A172 (cell line): ENCODE measurements at places on chromosomes 4 and X.

DNA sequence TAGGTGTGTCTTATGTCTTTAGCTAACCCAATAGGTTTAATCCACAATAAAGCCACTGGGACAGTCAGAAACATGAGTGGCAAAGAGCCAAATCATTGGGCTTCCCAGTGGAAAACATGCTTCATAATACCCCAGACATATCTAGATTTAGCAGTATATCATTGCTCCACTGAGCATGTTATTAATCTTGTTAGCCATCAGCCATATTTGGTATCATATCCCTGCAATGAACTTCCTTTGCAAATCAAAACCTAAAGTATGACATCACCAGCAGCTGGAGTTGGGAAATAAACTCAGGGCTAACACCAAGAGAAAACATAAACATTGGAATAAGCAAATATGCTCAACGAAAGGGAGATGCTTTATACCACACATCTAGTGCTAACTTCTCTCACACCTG, 280.8 kb upstream of the NOCT start:
- DNase-seq = peak; percentile 4

- DNase-seq = no peak
These were observed 217.9 kb upstream of the MAB21L2 start for GRCh38 chr4:150363721-150364688.

DNA sequence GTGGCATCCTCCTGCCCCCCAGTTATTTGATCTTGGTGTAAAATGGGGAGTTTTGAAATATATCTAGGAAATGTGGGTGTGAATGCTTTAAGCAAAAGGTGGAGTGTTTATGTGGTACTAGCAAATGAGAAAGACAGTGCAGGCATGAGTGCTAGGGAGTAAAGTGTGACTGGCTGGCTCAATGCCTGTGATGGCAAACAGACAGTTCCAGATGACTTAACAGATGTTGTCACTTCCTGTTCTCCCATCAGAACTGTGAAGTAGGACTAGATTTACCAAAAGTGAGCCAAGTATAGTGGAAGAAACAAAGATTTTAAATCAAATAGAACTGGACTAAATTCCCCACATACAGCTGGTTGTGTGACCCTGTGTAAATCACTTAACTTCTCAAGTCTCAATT, 8.4 kb upstream of the AMOT start:
- no peak for DNase-seq

DNA sequence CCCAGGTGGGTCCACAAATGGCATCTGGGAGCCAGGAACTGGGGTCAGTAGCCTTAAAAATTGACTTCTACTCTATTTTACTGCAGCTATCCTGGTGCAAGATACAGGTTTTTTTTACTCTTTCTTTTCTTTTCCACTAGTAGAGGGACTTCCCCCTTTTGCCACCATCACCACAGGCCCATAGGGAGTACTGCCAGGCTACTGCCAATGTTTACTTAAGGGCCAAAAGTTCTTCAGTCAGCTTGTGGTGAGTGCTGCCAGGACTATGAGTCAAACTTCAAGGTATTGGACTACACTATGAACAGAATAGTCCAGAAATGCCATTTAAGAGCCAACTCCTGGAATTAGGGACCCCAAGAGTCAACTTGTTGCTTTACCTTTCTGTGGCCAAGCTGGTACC, 94.7 kb downstream of the EDA2R start:
- no peak for DNase-seq

- DNase-seq = no peak
These were observed 231.5 kb upstream of the FMR1 start for GRCh38 chrX:147680251-147680650.

GRCh38 chr4:61246034-61246433, 45.9 kb downstream of the ADGRL3 start:
- DNase-seq = no peak

DNA sequence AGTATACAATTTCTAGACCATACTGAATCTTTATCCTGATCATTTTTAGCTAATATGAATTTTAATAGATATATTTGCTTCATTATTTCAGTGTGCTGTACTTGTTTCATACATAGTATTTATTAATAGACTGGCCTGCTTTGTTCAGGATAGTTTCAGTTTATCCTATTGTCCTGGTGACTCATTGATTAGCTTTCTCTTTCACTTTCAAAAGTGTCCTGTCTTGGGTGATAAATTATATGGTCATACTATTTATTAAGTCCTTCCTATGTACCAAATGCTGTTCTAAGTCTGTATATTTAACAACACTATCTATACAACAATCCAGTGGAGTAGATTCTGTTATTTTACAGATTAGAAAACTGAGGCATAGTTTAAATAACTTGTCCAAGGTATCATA, 153.8 kb upstream of the RAPGEF2 start:
- DNase-seq = peak; percentile 34

DNA sequence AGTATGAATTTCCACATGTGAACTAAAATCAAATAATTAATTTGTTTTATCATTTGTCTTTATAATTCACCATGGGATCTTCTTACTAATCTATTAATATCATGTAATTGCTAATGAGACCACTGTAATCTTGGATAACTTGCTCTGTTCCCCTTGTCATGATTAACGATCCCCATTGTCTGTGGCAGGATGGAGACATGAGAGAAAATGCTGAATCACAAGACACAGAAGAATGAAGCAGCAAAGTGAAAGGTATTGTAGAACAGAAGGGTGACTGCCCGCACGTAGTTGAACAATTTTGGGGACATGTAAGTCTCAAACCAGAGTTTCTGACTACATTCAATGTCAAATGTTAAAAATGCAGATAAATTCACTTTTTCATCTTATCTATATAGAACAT, 135.2 kb downstream of the EPHA5 start:
- DNase-seq = no peak

GRCh38 chr4:99971453-99972111, 21.5 kb upstream of the H2AZ1 start:
- DNase-seq = no peak

- no peak for DNase-seq
These were observed 97.4 kb downstream of the SHOX start for GRCh38 chrX:727738-728621.

DNA sequence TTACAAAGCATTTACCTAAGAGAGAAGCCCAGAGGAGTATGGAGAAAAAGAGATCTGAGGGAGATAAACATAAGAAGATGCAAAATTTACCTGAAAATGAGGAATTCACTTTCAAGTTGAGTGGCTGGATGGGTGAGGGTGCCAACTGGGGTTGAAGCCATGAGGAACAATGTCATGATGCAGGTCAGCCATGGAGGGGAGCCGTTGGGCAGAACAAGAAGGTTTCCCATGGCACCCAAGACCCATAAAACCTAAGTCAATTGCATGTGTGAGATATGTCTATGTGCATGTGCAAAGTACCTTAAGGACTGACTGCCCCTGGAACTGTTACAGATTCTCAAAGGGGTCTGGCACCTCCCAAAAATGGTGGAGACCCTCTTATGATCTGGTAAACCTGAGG, 46.6 kb upstream of the PRRG1 start:
- DNase-seq = no peak

DNA sequence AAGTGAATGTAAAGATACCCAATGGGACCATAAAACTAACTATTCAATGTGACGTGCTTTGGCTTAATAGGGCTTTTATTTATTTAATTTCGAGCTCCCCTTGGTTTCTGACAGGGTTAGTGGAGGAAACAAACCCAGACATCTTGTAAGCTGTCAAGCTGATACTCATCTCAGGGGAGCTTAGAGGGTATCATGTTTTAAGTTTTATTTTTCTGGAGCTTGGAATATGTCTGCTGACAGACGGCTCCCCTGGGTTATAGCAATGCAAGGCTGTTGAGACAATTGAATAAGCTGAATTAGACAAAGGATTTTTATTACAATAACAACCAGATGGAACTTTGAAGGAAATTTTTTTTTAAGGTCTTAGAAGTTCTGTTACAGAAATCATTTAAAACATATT, 456.5 kb downstream of the IL1RAPL1 start:
- DNase-seq = no peak

DNA sequence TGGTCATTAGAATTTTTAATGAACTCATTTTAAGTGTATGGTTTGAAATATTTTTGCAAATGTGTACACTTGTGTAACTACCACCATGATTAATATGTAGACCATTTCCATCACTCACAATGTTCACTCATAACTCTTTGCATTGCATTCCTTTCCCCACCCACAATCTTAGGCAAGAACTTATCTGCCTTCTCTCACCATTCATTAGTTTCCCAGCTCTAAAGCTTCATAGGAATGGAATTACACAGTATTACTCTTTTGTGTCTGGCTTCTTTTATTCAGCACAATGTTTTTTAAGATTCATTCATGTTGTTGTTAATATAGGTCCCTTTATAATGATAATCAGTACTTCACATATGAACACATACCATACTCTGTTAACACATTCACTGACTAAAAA, 106.1 kb downstream of the ARAP2 start:
- DNase-seq = no peak

DNA sequence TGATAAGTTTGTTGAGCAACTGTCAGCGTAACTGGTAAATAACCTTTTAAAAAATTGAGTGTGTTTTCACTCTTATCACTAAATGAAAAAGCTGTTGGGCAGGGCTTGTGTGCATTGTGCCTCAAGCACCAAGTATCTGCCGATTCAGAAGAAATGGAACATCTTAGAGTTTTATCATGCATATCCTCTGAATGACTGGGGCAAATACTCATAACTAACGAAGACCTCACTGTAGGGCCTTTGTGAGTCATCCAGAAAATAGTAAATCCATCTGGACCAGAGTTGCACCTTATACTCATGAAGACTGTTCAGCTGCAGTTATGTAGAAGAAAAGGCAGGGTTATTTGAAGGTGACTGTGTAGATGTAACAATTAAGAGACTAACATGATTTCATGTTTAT, 222.1 kb downstream of the CAMK2D start:
- peak; percentile 31 for DNase-seq

DNA sequence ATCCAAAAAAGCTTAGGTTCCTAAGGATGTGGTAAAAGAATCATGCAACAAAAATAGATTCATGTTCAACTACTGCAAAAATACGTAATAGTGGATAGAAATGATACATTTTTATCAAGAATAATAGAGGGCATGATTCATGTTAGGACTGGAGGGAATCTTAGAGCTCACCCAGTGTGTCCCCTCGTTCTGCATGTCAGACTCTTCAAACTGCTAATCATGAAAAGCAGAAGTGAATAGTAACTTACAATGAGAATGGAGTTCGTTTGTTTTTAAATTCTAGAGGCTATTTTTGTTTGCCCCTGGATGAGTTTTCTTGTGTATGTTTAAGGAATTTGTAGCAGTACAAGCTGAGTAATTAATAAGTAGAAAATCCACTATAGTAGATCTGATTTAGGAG, 79.4 kb downstream of the MSL3 start:
- no peak for DNase-seq

- DNase-seq = no peak
These were observed 335.4 kb downstream of the UNC5C start for GRCh38 chr4:95213366-95213765.
